ENCODE measurements at places on chromosomes 5 and 9. TPM values are rescaled to one million over a fixed set of nuclear protein-coding genes. Genes with fewer than 3 reads are reported as not detected.

NELFB gene
- 40.7 TPM for total RNA-seq

DNA sequence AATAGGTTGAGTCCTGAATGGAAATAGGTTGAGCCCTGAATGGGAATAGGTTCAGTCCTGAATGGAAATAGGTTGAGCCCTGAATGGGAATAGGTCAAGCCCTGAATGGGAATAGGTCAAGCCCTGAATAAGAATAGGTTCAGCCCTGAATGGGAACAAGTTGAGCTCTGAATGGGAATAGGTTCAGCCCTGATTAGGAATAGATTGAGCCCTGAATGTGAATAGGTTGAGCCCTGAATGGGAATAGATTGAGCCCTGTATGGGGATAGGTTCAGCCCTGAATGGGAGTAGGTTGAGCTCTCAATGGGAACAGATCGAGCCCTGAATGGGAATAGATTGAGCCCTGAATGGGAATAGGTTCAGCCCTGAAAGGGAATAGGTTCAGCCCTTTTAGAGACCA is 590.8 kb upstream of the ADAMTS16 start:
- DNase-seq, result no peak

PRR16 gene
- 3.9 TPM for total RNA-seq

FAM200C gene
- total RNA-seq, result 2.3 TPM

GRCh38 chr5:178667101-178667500 is 40.3 kb upstream of the CLK4 start:
- no peak for DNase-seq

CDO1 gene
- total RNA-seq, result 3.5 TPM

MCC gene
- total RNA-seq, result 91.5 TPM

Measured in lower leg skin (tissue), 4 donors.